ENCODE measurements at places on chromosomes 6 and 20.

DNA sequence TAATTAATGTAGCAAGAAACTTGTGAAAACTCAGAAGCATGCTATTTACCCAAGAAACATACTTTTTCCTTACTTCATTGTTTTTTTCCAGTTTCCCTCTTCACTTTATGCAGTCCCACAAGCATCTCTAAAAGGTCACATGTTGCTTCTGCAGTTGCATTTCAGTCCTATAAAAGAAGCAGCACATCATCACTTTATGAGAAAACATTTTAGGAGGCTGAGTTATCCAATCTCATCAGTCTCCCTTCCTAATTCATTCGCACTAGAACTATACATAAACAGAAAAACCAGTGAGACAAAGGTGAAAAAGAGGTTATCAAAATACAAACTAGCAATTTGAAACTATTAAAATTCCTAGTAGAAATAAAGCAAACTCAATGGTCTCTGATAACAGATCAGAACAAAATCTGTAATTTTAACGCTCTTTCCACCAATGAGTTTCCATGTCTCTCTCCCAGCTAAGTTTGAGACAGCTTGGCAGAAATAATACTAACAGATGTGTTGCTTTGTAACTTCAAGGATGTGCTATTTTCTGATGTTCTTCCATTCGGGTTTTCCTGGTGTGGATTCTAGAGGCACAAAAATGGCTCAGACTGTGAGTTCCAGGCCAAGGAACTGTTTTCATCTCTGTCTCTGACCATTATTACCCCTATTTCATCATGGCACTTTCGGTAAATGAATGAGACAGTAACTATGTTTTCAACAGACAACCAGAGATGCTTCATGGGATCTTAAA lies 48.4 kb downstream of the ZHX3 start:
- DNase-seq, result no peak

- no peak for DNase-seq
These were observed 6.0 kb downstream of the SYTL3 start for GRCh38 chr6:158655569-158656450.

DNA sequence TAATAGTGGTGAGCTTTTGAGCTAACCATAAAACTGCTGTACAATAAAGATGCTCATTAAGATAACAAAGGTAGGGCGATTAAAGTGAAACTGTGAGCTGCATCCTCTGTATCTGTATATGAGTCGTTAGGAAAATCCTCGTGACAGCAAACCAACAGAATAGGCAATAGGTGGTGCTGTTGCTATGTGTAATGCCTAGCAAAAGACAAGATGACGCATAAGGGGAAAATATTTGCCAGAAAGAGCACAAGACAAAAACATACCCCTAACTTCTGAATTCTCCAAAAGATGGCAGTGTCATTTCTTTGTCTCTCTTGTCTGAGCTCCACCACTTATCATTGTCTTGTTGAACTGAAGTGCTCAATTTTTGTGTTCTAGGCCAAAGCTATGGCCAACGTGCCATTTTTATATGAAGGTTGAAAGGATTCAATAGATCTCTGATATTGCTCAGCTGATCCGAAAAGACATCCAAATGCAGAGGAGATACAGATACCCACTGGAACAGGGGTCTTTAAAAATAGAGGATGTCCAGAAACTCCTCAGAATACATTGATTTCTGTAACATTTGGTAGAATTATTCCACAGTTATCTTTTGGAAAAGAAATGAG lies 56.3 kb upstream of the ANKEF1 start:
- DNase-seq, result no peak

- DNase-seq, result no peak
These were observed 111.0 kb downstream of the PLCB1 start for GRCh38 chr20:8242827-8243724.

DNA sequence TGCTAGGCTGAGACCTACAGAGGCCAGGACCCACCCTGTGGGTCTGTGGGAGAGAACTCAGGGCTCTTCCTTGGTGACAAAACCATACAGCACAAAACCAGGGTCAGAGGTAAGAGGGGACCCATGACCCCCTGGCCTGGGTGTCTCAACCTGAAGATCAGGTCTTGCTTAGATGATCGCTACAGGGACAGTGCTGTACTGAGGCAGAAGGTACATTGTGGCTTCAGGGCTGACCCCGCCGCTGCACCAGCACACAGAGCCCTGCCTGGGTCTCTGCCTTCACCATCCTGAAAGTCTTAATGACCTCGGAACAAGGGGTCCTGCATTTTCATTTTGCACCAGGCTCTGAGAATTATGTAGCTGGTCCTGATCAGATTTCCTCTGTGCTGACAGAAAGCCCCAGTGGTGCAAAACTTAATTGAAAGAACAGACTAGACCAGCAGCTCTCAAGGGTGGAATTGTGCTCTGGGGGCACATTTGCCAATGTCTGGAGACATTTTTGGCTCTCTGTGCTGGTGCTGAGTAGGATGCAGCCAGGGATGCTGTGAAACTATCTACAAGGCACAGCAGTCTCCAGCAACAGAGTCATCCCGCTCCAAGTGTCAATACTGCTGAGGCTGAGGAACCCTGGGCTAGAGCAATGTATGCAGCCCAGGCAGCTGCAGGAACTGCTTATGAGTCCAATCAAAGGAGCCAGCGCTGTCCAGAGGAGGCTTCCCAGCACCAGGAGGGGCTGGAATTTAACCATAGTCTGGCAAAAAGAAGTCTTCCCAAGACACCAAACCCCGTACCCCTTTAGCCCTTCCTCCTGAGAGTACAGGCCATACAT lies 254.9 kb downstream of the ERMARD start:
- DNase-seq, result no peak

DNA sequence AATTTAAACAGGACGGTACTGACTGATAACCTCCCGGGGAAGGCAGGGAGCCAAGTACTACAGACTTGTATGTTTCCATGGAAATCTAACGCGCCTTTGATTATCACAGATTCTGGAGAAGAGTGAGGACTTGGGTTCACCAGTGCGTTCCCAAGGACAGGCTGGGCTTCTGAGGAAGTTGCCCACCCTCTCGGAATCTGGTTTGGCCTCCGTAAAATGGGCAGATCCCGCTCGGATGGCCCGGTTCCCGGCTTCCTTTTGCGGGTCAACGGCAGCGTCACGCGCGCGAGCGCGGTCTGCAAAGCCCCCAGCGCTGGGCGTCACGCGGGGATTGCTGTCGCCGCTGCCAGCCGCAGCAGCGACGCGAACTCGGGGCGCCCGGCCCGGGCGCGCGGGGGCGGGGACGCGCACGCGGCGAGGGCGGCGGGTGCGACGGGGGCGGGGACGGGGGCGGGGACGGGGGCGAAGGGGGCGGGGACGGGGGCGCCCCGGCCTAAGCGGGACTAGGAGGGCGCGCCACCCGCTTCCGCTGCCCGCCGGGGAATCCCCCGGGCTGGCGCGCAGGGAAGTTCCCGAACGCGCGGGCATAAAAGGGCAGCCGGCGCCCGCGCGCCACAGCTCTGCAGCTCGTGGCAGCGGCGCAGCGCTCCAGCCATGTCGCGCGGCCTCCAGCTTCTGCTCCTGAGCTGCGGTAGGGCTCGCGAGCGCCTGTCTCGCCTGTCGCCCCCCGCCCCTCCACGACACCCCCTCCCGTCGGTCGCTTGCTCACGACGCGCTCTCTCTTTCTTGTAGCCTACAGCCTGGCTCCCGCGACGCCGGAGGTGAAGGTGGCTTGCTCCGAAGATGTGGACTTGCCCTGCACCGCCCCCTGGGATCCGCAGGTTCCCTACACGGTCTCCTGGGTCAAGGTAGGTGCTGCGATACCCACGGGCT lies at the start of gene CD83:
Gene CD83 (plus strand): TSS at position 615 of the 933 bp plus-strand sequence. CDS start 40 bp downstream, at position 655.
- DNase-seq, result peak; percentile 81

- no peak for DNase-seq
These were observed 262.0 kb upstream of the CDH4 start for GRCh38 chr20:60990061-60990460.

GRCh38 chr6:144811140-144811539 lies 526.0 kb downstream of the UTRN start:
- no peak for DNase-seq

GRCh38 chr20:7294816-7295360 lies 527.4 kb downstream of the BMP2 start:
- DNase-seq, result no peak

- peak; percentile 33 for DNase-seq
These were observed 57.2 kb downstream of the CEP43 start for GRCh38 chr6:167056370-167056769.

GRCh38 chr6:15378866-15379265 lies 133.0 kb downstream of the JARID2 start:
- DNase-seq, result no peak

- DNase-seq, result no peak
These were observed 846.3 kb downstream of the HACE1 start for GRCh38 chr6:104013312-104013971.

DNA sequence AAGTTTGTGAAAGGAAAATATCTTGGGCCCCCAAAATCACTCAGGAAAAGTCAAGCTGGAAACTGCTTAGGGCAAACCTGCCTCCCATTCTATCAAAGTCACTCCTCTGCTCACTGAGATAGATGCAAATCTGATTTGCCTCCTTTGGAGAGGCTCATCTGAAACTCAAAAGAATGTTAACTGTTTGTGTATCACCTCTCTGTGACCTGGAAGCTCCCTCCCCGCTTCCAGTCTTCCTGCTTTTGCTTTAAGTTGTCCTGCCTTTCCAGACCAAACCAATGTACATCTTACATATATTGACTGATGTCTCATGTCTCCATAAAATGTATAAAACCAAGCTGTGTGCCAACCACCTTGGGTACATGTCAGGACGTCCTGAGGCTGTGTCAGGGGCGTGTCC lies 331.4 kb upstream of the QKI start:
- DNase-seq, result no peak

DNA sequence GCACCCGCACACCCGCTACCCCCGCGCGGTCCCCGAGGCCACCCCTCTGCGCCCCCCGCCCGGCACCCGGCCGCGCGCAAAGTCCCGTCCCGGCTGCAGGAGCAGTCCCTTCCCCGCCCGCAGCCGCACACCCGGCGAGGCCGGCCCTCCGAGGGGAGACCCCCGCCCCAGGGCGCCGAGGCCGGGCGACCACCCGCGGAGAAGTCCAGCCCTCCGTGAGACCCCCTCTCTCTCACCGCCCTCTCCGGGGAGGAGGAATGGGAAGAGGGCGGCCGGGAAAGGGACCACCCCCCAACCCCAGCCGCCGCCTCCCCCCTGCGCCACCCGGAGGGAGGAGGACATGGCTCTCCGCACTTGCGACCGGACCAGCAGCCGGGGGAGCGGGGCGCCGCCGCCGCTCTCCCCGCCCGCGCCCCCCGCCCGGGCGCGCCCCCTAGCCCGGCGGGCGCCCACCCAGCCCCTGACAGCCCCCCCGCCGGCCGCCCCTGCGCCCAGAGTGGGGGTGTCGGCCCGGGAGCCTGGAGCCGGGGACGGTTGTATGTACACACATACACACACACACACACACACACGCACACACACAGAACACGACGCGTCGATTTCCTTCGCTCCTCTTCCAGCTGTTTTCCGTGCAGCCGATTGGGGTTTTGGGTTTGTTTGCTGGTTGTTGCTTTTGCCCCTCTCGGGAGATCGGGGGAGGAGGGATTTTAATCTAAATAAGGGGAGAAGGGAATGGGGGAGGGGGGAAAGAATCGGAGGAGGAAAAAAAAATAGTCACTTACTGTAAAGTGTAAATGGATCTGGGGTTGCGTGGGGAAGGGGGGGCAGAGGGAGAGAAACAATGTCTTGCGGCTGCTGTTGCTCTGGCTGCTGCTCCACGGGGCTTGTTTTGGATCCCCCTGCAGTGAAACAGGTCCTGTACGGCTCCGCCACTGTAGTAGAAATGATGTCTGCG lies at the start of gene ATXN1:
Gene ATXN1 (minus strand): TSS at position 945 of the 955 bp plus-strand sequence.
- peak; percentile 51 for DNase-seq

GRCh38 chr6:15864038-15864707 lies 201.3 kb upstream of the DTNBP1 start:
- DNase-seq, result no peak

DNA sequence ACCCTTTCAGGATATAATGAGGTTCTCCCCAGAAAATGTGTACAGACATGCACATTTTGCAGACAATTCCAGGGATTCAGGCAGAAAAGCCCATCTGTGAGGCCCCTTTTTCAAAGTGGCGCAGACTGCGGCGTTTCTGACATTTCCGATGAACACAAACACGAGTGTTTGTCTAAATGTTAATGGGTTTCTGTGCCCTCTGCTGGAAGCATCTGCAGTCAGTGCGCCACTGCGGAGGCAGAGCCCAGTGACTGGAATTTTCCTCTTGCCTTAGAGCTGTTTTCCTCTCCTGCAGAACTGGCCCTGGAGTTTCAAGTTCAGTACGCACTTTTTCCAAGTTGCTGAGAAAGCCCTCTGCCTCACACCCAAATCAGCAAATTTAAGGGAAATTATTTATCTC lies 15.3 kb downstream of the ANKRD60 start:
- DNase-seq, result no peak

GRCh38 chr6:151617539-151617938 lies 123.7 kb downstream of the CCDC170 start:
- no peak for DNase-seq

DNA sequence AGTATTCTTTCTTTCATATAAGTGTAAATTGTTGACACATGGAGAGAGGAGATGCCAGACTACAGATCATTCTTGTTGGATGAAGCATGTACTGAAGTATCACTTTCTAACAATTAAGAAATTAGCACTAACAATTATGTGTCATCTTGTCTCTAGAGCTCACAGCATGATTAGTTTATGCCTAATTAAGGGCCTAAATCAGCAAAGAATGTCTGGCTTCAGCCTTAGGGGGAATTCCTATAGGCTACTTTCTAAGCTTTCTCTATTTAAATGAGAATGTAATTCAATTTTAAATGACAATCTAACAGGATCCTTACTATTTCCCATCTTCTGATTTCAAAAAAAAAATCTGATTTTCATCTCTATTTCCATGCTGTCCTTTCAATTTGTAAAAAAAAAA lies 371.0 kb downstream of the EPHA7 start:
- no peak for DNase-seq

DNA sequence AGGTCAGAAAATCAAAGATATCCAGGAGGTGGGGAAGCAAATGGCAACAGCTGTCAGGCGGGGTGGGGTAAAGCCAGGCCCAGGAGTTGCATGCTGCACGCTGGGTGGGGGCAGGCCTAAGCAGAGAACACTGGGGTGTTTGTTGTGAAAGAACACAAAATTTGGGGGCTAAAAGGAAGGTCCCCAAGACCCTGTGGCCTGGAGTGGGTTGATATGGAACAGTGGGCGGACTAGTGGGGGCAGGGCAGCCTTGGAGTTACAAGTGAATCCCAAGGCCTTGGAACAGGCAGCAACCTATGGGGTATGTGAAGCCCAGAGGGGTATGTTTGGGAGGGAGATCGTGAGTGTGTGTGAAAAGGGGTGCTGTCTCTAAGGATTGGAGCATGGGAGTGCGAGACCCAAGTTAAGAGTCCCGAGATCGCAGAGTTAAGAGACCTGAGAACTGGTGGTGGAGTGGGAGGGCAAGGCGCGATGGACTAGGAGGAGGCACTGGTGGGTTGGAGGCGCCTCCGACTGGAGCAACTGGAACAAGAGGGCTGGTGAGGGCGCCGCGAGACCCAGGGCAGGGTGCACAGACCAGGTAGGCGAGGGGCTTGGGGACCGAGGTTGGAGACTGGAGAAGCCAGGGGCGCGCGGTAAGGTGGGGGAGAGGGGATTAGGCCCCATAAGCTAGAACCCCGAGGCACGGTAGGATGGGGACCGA lies 658 bp downstream of the CUL7 start:
- peak; percentile 22 for DNase-seq

- DNase-seq, result no peak
These were observed 773.9 kb upstream of the MMS22L start for GRCh38 chr6:98056955-98057354.

- DNase-seq, result no peak
These were observed 17.6 kb upstream of the HLA-F start for GRCh38 chr6:29705389-29706231.

Measured in activated naive CD4-positive, alpha-beta T cell treated with Interleukin-2 at 50 U/mL for 16 hours (primary cell).